ENCODE measurements at places on chromosomes 5 and 9. TPM values are rescaled to one million over a fixed set of nuclear protein-coding genes. Genes with fewer than 3 reads are reported as not detected.

Gene MYO10
- total RNA-seq = 60.9 TPM

Gene OBP2B
- not detected for total RNA-seq

Gene ADAMTSL2
- total RNA-seq = 0.11 TPM

Gene NIM1K
- total RNA-seq = under 0.01 TPM

Gene OR1L6
- not detected for total RNA-seq

Gene SPINK4
- total RNA-seq = not detected

Gene PTGS1
- 0.76 TPM for total RNA-seq

Gene PPP6C
- total RNA-seq = 19.8 TPM

Gene FOXE1
- not detected for total RNA-seq

Gene NUDT12
- 5.9 TPM for total RNA-seq

Gene MVB12B
- 18.1 TPM for total RNA-seq

Gene PPIP5K2
- 52.2 TPM for total RNA-seq

Gene SLC6A19
- total RNA-seq = not detected

Gene PCA3
- total RNA-seq = 0.11 TPM

Gene FOXD4L4
- total RNA-seq = 0.09 TPM

Gene SLC28A3
- total RNA-seq = under 0.01 TPM

Gene RGS7BP
- total RNA-seq = not detected

Gene TMEM215
- not detected for total RNA-seq

Gene PAEP
- not detected for total RNA-seq

Gene CDKN2B
- total RNA-seq = 10.3 TPM

Gene SHC3
- total RNA-seq = 0.17 TPM

Gene SLC4A9
- total RNA-seq = not detected

Gene CA9
- 0.09 TPM for total RNA-seq

Gene ACER2
- 11.2 TPM for total RNA-seq

Gene CAAP1
- total RNA-seq = 15.8 TPM

Gene GDNF
- not detected for total RNA-seq

Gene CDC20B
- total RNA-seq = under 0.01 TPM

Gene IRX1
- total RNA-seq = not detected

Gene EPB41L4B
- 0.22 TPM for total RNA-seq

Gene ZNF608
- 7.8 TPM for total RNA-seq

Gene GRHPR
- 92.7 TPM for total RNA-seq

Gene PALM2AKAP2
- total RNA-seq = 0.09 TPM

Gene RFESD
- total RNA-seq = 0.98 TPM

Gene PCDHA9
- total RNA-seq = 0.09 TPM

Gene TAF11L5
- total RNA-seq = not detected

Gene IL12B
- total RNA-seq = not detected

Gene FGFR4
- total RNA-seq = 3.3 TPM

Gene NSG2
- not detected for total RNA-seq

Gene HMCN2
- total RNA-seq = not detected

Gene SPINK1
- not detected for total RNA-seq

Gene EPB41L4A
- 39.6 TPM for total RNA-seq

Gene C9orf50
- total RNA-seq = not detected

Gene SLC36A2
- not detected for total RNA-seq

Gene CARD9
- total RNA-seq = 0.09 TPM

Gene TXNDC8
- not detected for total RNA-seq

Gene NEURL1B
- total RNA-seq = 0.11 TPM

Gene PLPP7
- 2.6 TPM for total RNA-seq

Gene SOWAHA
- total RNA-seq = not detected

Gene FBP1
- total RNA-seq = 0.33 TPM

Gene MAMDC2
- 0.09 TPM for total RNA-seq

Gene GLDC
- total RNA-seq = 4.3 TPM

Gene RANBP3L
- total RNA-seq = 0.09 TPM

Gene BNC2
- total RNA-seq = 1.0 TPM

Gene ZFR
- total RNA-seq = 71.9 TPM
